T-helper 1 cell (primary cell): ENCODE measurements at places on chromosomes 3 and 15.

DNA sequence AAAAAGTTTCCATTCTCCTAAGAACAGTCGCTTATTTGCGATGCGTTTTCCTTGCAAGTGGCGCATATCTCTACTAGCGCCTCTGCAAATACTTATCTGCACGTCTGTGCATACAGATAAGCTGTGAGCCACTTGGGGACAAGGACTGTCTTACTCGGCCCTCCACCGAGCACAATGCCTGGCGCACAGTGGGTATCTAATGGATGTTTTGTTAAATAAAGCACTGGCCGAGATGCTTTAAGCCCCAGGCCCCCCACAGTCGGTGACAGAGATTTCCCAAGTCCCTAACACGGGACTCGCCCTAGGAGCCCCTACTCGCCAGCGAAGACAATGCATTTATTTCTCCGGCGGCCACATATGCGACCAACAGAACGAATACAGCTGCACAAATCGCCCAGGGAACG lies 503 bp downstream of the HLTF start:
- DNase-seq: peak; percentile 45

GRCh38 chr3:177144922-177145321 lies 52.4 kb downstream of the TBL1XR1 start:
- no peak for DNase-seq

DNA sequence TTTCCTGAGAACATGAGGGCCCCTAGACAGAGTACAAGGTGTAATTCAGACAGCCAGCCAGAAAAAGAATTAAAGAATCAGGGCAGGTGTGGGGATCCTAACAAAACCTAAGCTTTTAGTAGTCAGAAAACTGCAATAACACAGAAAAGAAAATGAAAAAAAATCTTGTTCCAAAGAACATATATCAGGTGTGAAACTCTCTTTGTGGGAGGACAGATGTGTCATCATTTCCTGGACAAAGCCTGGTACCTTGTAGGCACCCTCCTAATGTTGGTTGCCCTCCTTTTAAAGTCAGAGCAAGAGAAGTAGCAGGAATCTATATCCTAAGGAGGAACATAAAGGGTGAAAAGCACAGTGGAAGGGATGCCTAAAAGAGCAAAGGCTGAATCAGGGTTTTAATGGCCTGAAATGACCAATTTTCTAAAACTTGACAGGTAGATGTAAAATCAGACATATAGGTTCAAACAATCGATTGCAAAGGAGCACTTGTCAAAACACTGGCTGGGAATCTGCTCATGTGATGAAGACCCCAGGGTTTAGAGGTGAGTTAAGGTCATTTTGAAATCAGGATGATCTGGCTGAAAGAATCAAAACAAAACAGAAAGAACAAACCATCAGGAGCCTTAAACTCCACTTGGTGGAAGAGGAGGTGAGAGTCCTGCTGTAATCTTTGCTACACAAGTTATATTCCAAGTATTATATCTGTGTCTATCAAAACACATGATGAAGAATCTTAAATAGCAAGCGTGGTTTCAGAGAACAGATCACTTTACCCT lies 54.9 kb downstream of the TGFBR2 start:
- DNase-seq: no peak

DNA sequence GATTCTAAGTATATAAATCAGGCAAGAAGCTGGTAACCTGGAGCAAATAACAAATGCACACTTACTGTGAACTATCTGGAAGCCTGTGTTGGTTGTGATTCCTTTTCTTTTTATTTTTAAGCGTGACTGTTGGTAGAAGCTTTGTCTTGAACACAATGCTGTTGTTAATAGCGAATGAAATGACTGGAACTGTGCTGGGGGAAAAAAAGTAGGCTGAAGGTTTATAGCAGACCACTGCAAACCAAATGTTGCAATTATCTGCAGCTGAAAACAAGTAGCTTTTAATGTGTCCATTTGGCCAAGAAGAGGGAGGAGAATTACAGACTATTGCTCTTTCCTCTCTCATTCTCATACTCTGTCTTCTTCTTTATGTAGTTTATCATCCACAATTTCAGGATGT lies 184.5 kb upstream of the DNAJC19 start:
- DNase-seq: no peak

DNA sequence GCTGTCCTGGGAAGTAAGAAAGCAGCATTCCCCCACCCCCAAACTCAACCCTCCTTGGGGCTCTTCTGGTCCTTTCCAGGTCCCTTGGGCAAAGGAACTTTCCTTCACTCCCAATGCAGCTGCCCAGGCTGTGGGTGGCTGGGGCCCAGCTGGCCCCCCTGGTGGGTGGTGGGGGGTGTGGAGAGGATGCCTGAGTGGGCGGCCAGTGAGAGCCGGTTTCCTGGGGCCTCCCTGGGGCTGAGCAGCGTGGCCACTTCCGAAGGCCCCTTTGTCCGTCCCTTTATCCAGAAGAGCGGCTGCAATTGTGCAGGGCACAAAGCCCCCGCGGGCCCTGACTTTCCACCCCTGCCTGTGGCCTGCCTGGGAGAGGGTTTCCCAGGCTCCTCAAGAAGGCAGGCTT lies 61.0 kb downstream of the RHCG start:
- no peak for DNase-seq

GRCh38 chr3:162302983-162303624 lies 806.5 kb downstream of the OTOL1 start:
- no peak for DNase-seq

DNA sequence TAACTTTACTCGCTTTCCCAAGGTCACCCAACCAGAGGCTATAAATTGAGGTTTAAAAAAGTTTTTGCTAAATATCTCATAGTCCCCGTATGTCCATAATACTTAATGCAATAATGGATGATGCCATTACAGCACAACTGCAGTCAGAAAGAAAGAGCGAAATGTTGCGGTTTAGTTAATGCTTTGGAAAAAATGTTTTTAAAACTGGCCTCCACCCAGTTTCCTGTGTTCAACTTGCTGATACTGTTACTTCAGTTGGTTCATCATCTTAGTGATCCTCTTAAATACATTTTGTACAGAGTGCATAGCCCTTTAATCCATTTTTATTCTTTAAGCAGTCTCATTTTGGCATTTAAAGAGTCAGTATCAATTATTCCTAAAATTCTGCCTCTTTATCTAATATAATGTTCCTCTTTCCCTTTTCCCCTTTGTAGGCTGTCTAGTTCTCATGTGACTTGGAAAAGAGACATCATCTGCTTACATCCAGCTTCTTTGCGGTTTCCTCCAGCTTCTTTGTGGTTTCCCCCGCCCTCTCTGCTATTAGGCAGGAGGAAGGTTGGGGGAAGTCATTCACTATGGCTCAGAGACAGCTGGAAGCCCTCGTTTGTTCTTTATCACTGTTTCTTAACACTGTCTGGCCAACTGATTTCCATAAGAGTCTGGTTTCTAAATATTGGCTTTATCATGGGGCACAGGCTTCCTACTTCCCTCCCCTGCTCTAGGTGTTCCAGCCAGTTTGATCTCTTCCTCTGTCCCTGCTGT lies 154.3 kb downstream of the GOLIM4 start:
- no peak for DNase-seq

DNA sequence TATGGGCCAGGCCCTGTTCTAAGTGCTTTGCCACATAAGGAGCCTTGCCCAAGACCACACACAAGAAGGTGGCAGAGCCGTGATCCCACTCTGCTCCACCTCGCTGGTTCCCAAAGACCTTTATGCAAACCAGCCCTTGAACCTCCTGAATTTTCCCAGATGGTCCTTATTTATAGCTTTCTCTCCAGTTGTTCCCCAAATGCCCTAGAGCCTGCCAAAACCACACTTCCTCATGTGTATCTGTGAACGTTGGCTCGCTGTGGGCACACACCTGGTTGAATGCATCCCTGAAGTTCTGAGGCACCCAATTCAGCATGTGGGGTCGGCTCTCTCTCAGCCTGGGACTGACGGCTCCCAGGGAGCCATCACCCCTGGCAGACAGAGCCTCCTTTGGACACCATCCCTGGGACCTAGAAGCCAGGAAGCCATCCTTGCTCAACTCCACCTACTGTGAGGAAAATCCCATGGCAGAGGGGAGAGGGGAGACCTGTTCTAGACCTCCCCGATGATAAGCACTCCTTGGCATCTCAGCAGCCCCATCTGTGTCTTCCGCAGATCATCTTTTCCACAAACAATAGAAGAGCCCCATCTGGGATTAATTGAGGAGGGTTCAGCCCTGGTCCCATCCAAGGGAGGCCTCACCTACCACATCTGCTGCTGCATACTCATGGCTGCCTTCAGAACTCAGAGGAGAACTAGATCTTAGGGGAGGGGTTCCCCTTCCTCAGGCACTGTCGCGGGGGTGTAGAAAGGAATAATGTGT lies 42.3 kb upstream of the LIMD1 start:
- DNase-seq: no peak

GRCh38 chr3:71582036-71582611 lies 1.4 kb downstream of the FOXP1 start:
- DNase-seq: no peak

- DNase-seq: no peak
Measured at GRCh38 chr3:5095886-5096285, 26.2 kb upstream of the ARL8B start.

GRCh38 chr3:170171563-170171962 lies 10.0 kb downstream of the PHC3 start:
- DNase-seq: no peak

GRCh38 chr3:113912552-113913236 lies 35.1 kb upstream of the ZDHHC23 start:
- no peak for DNase-seq

DNA sequence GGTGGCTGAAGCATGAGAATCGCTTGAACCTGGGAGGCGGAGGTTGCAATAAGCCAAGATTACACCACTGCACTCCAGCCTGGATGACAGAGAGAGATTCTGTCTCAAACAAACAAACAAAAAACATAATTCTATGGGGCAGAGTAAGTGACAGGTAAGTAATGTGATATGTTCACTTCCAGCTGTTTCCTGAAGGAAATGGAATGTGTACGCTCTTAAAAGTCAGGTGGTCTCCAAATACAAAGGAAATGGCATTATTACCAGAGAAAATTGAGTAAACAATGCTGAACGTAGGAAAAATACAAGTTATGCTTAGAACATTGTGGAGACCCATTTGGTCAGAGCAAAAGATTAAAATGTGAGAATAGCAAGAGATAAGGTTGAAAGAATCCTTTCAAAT lies 278.5 kb downstream of the SCAPER start:
- DNase-seq: no peak

- DNase-seq: no peak
Measured at GRCh38 chr15:25830844-25831451, 32.2 kb downstream of the ATP10A start.

DNA sequence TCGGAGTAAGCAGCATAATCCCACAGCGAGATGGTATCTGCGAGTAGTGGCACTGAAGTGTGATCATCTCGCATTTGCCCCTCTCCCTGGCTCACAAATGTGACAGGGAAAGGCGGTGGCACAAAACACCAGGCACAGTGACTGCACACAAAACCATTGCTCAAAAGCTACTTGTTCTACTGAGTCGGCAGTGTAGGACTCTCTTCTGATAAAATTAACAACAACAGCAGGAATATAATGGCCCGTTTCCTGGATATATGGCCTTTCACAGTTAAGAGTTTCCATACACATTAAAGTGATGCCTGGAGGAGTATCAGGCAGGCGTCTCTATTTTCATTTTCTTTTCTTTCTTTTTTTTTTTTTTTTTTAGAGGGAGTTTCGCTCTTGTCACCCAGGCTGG lies 69.0 kb downstream of the MYO1E start:
- no peak for DNase-seq

DNA sequence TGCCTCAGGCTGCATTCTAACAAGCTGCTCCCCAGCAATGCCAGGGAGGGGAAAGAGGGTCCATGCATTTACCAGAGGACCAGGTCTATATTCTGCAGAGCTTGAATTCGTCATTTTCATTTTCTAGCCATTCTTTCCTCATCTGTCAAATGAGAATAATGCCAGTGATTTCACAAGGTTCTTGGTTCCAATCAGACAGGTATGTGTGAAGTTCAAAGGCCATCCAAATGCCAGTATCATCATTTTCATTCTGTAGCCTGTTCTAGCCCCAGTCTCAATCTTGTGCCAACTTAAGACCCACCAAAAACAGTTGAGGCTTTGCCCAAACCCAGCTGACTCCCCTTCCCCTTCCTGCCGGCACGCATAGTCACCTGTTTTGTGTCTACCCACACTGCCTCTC lies 112.7 kb downstream of the IQSEC1 start:
- DNase-seq: no peak

GRCh38 chr15:64274341-64274950 lies 81.5 kb downstream of the CSNK1G1 start:
- DNase-seq: no peak

- DNase-seq: no peak
Measured at GRCh38 chr3:35968043-35968622, 328.8 kb downstream of the ARPP21 start.

DNA sequence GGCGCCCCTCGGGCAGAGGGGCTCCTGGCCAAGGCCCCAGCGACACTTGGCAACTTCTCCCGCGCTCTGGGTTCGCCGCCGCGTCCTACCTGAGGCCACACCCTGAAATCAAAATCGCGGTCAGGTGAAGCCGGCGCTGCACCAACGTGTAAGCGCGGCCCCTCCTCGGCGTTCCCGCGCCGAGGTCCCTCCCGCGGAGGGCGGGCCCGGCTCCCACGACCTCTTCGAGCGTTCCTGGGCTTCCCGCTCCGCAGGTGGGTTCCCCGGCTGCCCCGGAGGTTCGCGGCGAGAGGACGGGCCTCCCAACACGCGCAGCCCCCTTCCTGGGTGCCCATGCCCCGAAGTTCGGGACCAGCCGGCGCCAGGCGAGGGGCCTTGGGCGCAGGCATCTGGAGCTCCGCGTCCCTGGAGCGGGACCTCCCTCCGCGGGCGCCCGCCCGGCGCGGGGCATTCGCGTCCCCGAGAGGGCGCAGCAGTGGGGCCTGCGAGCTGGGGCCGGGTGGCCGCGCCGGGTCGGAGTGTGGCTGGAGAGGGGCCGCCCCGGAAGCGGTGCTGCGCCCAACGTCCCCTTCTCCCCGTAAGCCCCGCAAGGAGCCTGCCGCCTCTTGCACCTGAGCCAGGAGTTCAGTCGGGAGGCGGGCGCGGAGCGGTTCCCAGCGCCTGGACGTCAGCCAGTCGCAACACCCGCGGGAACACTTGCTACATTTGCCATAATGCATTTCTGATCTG lies 13.7 kb downstream of the PAK6 start:
- no peak for DNase-seq

DNA sequence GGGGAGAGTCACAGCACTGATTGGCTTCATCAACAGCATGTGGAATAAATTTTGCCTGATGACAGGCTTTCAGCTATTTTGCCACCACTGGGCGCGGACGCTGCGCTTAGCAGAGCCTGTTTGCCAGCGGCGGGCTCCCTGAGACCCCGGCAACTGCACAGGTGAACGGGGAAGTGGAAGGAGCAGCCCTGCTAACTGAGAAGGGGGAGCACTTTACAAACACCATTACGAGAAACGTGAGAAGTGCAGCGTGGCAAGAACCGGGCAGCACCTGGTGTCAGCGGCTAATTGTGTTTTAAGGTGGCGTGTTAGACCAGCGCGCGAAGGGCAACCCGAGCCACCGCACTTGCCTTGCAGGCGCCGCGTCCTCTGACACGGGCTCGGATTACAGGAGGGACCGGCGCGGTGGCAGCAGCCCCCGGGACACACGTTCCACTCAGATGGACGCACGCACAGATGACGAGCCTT lies 307.8 kb upstream of the ARRDC4 start:
- no peak for DNase-seq

DNA sequence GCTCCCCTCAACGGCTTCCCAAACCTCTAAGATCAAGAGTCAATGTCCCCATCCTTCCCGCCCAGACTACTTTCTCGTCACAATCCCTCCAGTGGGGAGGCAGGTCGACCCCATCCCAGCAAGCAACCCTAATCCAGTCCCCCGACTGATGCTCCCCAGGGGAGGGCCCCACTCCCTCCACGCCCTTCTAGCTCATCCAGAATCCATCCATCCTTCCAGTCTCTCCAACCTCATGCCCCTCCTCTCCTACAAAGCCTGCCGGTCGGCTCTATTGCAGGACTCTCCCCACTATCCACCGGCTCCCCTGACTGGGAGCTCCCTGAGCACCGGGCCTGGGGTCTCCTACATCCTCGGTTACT lies 1.3 kb downstream of the ADAMTS7 start:
- DNase-seq: no peak
